ENCODE measurements at places on chromosomes 5 and 9.

DNA sequence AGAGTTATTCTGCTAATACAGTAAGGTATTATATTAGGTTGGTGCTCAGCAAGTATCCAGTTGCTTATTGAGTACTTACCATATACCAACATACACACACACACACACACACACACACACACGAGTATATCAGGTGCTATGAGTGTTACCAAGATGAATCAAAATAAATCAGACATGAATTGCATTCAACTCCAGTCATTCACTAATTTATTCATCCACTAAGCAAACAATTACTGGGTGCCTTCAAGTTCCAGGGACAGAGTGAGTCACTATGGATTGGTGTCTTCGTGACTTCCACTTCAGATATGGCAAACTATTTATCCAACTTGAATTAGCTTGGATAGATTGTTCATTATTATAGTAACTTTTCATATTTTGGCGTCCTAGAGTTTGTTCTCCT lies 140.7 kb upstream of the SLC44A1 start:
- no peak for DNase-seq

DNA sequence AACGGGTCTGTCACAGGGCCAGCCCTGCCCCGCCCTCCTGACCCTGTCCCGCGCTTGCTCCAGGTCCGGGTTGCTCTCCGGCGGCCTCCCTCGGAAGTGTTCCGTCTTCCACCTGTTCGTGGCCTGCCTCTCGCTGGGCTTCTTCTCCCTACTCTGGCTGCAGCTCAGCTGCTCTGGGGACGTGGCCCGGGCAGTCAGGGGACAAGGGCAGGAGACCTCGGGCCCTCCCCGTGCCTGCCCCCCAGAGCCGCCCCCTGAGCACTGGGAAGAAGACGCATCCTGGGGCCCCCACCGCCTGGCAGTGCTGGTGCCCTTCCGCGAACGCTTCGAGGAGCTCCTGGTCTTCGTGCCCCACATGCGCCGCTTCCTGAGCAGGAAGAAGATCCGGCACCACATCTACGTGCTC lies 4.2 kb downstream of the B4GALT7 start:
- no peak for DNase-seq

DNA sequence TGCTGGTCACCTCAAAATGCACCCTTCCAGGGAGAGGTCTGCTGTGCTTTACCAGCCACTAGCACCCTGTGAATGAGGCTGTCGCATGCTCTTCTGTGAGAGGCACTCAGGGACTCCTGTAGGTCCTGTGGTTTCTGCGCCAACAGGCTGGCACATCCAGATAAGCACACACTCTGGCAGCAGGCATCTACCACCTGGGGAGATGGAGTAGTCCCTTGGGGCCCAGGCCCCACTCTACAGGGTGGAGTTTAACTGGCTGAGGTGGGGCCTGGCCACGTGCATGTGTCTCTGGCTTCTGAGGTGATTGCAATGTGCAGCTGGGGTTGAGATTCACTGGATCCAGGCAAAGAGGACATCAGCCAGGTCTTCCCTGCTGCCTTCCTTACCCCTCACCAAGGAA lies 32.3 kb downstream of the TMEM174 start:
- DNase-seq = no peak

- no peak for DNase-seq
These were observed 216.6 kb upstream of the EFNA5 start for GRCh38 chr5:107887166-107887943.

- DNase-seq = no peak
These were observed 399.0 kb downstream of the IRX1 start for GRCh38 chr5:3994628-3995027.

GRCh38 chr5:41345295-41345694 lies 132.0 kb upstream of the C6 start:
- no peak for DNase-seq

DNA sequence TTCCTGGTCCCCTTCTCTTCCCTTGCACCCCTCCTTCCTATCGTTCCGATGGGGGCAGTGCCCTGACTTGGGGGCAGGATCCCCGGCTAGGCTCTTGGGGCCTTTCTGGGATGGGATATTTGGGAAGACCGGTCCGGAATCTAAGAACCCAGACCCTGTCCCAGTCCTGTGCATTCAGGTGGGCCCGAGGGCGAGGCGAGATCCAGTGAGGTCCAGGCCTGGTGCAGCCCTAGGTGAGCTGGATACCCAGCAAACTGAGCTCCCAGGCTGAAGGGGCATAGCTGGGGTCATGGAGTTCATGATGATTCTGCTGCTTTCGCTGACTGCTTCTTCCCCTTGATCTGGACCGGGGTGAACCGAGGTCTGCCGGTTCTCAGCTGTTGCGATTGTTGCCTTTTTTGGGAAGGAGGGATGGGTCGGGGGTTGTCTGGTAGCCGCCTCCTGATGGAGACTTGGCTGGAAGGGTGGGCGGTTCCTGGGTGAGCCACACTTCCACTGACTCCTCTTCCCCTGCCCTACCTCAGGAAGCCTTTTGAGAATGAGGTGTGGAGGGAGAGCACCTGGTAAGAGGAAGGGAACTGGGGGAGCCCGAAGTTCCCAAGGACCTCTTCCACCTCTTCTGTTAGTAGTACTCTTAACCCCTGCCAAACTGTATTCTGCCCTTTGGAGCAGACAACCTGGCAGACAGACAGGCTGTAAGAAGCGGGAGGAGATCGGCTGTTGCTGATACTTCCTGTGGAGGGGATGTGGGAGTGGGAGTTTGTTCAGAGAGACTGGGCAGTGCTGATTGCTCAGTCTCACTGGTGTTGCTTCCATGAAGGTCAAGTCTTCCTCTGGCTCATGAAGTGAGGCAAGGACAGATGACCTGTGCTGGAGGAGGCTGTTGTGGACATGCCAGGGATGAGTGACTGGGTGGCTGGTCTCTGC lies 1.0 kb downstream of the LRRC8A start:
- no peak for DNase-seq

GRCh38 chr5:124790895-124791732 lies 44.7 kb upstream of the ZNF608 start:
- no peak for DNase-seq

DNA sequence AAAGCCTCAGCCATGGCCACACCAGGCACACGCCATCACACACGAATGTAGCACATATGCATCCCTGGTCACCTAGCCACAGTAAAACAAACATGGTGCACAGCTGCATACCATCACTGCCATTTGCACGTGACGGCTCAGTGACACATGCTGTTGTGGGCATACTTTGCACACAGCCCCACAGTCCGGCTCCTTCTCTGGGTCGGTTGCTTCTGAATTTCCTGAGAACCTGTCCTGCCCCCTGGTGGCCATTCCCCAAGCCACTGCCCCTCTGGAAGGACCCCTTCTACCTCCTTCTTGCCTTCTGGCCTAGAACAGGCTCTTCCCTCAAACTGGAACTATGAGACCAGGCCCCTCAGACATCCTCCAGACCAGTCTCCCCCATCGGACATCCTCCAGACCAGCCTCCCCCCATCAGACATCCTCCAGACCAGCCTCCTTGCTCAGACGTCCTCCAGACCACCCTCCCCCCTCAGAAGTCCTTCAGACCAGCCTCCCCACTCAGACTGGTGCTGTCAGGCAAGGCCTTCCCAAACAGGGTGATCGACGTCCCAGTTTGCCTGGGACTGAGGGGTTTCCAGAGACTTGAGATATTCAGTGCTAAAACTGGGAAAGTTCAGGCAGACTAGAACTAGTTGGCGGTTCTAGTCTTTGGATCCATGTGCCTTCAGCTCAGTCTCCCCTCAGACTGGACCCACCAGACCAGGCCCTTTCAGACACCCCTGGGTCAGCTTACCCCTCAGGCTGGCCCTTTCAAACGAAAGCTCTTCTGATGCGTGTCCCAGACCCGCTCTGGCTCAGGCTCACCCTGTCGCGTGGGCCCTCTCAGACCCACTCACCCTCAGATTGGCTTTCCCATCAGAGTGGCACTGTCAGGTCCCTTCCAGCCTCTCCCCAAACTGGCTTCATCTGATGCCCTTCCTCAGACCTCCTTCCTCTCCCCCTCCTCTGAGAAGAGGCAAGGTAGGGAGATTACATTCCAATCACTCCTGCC lies 24.3 kb upstream of the ENHO start:
- peak; percentile 77 for DNase-seq

DNA sequence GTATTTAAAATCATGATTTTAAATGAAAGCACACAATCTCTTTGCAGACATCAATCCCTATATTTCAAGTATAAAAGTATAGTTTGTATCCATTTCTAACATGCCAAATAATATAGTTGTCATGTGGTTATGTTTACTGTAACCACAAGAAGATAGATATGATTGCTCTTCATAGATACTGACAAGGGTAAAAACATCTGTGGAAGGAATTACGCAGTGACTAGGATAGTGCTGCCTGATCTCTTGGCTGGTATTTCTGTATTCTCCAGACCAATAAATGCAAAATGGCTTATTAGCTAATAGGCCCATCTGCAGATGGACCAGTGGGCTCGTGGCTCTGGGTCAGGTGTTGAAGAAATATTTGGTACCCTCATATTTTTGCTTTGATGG lies 34.9 kb upstream of the FBN2 start:
- no peak for DNase-seq

DNA sequence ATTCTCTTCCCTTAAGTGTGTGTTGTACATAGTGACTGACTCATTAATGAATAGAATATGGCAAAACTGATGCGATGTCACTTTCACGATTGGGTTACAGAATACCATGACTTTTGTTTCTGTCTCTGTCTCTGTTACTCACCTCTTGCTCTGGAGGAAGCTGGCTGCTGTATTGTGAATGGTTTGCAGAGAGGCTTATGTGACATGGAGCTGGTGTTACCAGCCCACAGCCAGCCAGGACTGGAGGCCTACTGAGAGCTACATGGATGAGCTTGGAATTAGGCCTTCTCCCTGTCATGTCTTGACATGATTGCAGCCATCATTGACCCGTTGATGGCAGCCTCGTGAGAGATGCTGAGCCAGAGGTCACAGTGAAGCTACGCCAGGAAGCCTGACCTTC lies 161.9 kb downstream of the TAF11L14 start:
- DNase-seq = no peak

DNA sequence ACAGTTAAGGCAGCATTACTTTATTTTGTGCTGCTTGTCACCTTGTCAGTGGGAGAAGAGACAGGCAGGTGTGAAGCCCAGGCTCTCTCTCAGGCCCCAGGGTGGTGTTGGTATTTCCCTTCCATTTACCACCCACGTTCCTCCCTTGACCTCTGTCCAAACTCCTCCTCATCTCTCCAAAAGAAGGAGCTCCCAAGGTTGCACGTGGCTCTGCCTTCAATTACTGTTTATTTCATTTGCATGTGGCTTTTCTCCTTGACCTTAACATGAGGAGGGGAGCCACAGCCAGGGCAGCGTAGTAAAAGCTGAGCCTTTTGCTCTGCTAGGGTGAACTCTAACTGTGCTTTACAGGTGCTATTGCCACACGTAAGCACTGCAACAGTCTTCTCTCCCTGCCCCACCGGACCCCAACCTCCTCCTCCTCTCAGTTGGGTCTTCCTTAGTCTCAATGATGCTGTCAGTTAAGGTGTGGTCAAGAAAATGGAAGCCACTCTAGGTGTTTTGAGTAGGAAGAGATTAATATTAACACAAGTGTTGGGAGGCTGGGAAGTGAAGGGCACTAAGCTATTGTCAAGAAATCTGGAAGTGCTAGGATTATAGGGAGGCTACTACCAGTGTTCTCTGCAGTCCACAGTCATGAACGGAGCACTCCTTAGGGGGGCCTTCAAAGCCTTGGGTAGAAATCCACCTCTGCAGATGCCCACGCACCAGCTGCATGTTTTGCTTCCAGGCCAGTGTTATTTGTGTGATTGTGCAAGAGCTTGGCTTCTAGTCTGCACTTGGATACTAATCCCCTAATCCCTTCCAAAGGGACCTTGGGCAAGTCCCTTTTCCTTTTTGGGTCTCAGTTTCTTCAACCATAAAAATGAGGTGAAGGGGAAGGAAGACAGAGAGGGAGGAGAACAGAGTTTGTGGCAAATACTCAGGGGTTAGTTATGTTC lies 3.9 kb upstream of the ALDH1B1 start:
- peak; percentile 38 for DNase-seq

DNA sequence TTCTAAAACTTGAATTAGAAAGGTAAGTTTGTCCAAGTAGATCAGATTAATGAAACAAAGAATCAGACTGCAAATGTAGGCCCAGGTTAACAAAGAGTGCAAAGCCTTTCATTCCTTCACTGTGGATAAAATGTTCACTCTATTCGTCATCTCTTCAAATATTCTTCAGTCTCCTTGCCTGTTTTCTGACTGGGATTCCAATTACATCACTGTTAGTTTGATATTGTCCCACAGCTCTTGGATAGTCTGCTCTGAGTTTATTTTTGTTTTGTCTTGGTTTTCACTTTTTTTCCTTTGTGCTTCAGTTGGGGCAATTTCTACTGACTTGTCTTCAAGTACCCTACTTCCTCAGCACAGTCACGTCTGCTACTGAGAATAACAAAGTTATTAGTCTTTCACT lies 38.5 kb upstream of the GZMA start:
- DNase-seq = no peak

DNA sequence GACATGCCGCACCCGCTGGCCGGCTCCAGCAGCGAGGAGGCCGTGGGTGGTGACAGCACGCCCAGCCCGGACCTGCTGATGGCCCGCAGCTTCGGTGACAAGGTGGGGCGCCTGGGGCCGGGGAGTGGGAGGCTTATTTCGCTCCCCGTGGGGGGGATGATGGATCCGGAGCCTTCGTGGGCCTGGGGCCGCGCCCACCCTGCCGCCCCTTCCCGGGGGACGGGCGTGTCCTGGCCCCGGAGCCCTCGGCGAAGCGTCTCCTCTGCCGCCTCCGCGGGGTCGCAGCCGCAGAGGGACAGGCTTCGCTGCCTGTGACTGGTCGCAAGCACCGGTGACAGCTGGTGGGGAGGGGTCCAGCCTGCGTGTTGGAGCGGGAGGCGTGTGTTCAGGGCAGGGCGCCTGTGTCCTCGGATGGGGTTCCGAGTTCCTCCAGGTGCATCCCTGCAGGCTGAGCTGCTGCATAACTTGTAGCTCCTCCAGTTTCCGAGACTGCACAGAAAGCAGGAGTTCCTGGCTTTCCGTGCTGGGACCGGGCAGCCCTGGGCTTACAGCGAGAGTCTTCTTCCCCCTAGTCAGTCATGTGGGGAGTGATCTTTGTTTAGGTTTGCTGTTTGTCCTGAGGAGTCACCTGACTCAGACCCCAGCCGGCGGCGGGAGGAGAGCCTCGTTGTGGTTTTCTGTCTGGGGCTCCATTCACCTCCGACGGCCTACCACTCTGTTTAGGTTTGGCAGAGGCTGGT lies 666 bp downstream of the SNX30 start:
- DNase-seq = peak; percentile 75

- DNase-seq = no peak
These were observed 113.8 kb downstream of the GNAQ start for GRCh38 chr9:77917800-77918199.

- DNase-seq = no peak
These were observed 347.2 kb upstream of the MEF2C start for GRCh38 chr5:89230178-89230577.

- DNase-seq = no peak
These were observed 718 bp downstream of the OR5C1 start for GRCh38 chr9:122789256-122790046.

DNA sequence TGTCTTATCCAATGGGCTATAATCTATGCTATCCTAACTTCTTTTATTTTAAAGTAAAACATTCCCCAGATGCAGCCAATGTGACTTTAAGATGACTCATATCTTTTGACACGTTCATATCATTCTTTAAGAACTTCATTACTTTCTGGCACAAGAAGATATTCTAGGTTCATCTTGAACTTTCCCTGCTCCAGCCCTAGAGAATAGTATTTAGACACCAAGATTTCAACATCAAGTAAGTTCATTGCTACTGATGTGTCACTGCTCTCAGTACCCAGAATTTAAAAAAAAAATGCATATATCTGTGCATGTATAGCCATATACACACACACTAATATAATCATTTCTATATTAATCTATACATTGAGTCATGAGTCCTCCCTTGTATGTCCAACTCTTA lies 175.2 kb downstream of the SAXO1 start:
- no peak for DNase-seq

GRCh38 chr5:98066910-98067309 lies 706.6 kb upstream of the RGMB start:
- DNase-seq = no peak

Data from activated effector memory CD4-positive, alpha-beta T cell treated with anti-CD3 and anti-CD28 coated beads, Interleukin-2, amount 50 U/mL, for 16 hours (primary cell).